ENCODE measurements at places on chromosomes 6 and 20. TPM values are rescaled to one million over a fixed set of nuclear protein-coding genes. Genes with fewer than 3 reads are reported as not detected.

The WFDC5 gene
- not detected for total RNA-seq

The FAM120B gene
- 27.3 TPM for total RNA-seq

The ISM1 gene
- 1.1 TPM for total RNA-seq

The TTK gene
- 28.4 TPM for total RNA-seq

The PRL gene
- total RNA-seq: not detected

The TSHZ2 gene
- total RNA-seq: 12.2 TPM

The VPS16 gene
- total RNA-seq: 49.8 TPM

The DSN1 gene
- 24.3 TPM for total RNA-seq

The IP6K3 gene
- not detected for total RNA-seq

The KHDRBS2 gene
- total RNA-seq: not detected

The HTR1E gene
- not detected for total RNA-seq

The MDC1 gene
- total RNA-seq: 55.0 TPM

The SEL1L2 gene
- not detected for total RNA-seq

The SGK2 gene
- 0.28 TPM for total RNA-seq

The PRICKLE4 gene
- 0.66 TPM for total RNA-seq

The LINC00237 gene
- total RNA-seq: not detected

The LST1 gene
- total RNA-seq: 67.8 TPM

The HLA-DOB gene
- 2.2 TPM for total RNA-seq

The RIPPLY2 gene
- total RNA-seq: not detected

The SNAI1 gene
- 0.22 TPM for total RNA-seq

The CHD6 gene
- 49.8 TPM for total RNA-seq

The OR12D3 gene
- not detected for total RNA-seq

The TREM2 gene
- not detected for total RNA-seq

The POM121L2 gene
- total RNA-seq: not detected

The SIRPB1 gene
- total RNA-seq: 7.4 TPM

The TFAP2A gene
- total RNA-seq: not detected

The BPIFB4 gene
- not detected for total RNA-seq

The GSTA1 gene
- not detected for total RNA-seq

The ZFP57 gene
- not detected for total RNA-seq

The TRIM27 gene
- total RNA-seq: 67.5 TPM

All from activated naive CD4-positive, alpha-beta T cell treated with anti-CD3 and anti-CD28 coated beads, Interleukin-2, amount 10 ng/mL, durations not matched to agents 5 hours and 36 hours (primary cell).